ENCODE measurements at places on chromosomes 5 and 9.

DNA sequence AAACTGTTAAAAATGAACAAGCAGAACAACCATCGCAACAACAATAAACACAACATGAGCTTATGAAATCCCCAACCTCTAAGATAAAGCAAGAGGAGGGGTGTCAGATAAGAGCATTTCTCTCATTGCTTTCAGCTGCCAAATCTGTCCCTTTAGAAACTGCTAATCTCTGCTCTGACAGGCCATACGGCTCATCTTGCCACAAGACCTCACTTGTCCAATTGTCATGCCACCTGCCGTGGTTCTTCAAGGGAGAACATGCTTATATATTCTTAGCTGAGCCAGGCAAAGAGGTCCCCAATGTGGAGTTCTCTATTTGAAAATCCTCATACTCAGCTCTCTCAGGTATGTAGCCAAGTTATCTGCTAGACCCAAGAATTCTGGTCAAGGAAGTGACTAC, 405.0 kb upstream of the TNC start:
- no peak for DNase-seq

DNA sequence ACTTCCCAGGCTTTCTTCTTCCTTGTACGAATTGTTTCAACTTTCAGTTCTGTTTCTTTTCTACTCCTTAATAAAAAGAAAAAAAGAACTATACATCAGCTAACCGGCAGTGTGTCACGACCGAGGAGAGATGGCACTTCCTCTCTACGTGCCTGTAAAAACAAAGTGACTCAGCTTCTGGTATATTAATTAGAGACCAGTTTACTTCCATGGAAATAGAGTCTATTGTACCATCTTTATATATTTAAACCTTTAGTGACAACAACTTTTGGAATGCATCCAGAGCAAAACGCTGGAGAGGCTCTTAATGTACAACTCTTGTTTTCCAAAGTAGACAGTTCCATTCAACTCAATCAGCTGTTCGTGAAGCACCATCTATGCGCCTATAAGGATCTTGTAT, 94.5 kb upstream of the LIFR start:
- DNase-seq, result peak; percentile 61

GRCh38 chr5:163509291-163509951, 4.0 kb downstream of the MAT2B start:
- peak; percentile 65 for DNase-seq

DNA sequence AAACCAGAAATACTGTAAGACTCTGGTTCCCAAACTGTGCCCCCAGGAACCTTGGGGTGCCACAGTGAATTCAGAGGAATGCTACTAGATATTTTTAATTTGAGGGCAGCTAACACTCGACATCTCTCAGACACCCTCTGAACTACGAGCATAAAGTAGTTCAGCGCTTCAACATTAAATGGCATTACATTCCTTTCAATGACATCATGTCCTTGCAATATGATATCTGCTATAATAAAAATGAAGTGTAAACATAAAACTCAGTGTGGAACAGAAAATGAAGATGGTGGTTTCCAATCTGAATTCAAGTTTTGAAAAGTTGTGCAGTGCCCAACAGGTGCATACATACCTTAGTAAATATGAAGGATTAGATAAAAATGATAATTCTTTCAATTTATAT, 116.1 kb downstream of the LPAR1 start:
- DNase-seq, result peak; percentile 57

DNA sequence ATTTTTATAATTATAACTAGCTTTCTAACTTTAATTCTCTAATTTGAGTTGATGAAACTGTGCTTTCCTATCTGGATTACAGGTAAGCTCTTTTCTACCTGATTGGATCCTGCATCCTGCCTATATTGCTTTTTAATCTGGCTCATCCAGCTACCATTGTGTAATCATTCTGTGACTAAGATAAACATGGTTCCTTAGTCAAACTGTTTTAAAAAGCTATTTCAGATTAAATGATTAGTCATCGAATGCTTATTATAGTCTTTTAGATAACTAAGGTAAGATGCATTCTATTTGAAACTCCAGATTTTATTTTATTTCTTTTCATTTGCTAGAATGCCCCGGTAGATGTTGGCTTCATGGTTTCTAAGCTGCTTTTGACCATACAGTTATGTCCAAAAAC, 50.7 kb downstream of the ICE1 start:
- DNase-seq, result no peak

DNA sequence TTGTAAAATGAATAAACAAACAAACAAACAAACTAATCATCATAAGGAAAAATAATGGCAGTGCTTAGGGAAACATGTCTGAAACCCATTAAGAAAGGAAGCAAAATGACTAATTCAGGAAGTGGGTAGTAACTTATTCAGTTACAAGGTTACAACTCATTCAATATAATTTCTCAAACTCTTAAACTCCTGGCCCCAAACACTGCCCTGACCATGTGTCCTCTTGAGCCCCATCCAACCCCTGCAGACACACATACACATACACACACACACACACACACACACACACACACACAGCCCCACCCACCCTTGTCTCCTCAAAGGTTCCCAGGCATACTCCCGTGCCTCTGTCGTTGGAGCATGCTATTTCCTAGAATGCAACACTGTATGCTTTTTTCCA, 193.9 kb downstream of the SEC61B start:
- peak; percentile 42 for DNase-seq

DNA sequence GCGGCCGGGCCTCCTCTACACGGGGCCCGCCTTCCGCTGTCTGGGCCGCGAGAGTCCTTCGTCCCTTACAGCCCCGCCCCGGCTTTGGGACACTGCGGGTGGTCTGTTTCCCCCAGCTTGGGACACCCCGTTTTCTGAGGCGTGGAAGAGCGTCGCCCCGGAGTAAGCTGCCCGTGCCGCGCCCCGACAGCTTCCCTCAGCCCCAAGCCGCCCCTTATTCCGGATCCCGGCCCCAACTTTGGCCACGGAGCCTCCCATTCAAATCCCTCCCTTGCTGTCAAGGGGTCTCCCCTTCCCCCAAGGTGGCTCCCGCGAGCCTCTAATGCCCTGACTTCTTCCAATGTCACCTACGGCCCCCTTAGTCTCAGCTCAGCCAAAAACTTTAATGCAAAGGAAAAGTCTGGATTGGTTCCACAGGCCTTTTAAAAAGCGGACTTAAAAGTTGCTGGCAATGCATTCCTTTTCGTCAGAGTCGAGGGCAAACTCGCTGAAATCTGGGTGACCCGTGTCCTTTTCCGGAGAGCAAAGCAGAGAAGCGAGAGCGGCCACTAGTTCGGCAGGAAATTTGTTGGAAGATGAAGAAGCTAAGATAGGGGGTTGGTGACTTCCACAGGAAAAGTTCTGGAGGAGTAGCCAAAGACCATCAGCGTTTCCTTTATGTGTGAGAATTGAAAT, 19.8 kb downstream of the EXOSC2 start:
- no peak for DNase-seq

- DNase-seq, result no peak
Measured at GRCh38 chr5:66232706-66233445, 88.8 kb downstream of the SREK1 start.

DNA sequence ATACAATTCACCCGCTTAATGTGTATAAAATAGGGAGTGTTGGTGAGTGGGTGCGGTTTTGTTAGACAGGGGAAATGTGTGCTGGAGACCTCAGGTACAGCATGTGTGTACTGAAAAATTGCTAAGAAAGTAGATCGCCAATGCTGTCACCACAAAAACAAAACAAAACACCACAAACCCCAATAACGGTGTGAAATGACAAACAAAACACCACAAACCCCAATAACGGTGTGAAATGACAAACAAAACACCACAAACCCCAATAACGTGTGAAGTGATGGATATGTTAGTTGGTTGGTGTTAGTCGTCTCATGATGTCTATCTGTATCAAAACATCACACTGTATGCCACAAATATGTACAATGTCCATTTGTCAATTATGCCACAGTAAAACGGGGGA, 14.2 kb upstream of the GFPT2 start:
- DNase-seq, result no peak

DNA sequence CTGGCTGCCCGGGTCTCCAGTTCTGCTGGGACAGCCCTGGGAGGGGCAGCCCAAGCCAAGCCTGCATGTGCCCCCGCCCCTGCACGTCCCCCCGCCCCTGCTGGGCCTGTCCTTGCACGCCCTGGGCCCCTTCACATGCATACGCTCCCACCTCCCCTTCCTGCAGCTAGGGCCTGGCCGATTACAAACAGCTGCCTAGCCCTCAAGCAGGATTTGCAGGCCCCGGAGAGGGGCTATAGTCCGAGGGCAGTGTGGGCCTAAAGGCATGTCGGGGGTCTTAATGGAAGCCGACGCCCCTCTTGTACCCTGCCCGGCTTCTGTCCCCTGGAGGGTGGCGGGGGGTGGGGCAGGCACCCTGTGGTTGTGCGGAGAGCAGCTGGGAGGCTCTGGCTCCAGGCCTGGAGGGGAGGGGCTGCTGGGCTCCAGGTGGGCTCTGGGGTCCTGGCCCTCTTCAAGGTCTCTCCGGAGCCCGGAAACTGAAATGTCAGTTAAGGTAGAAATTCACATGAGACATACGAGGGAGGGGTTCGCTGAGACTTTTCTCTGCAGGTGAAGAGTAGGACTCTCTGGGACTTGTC, 16.9 kb downstream of the COL5A1 start:
- DNase-seq, result no peak

- DNase-seq, result peak; percentile 80
Measured at GRCh38 chr5:56564541-56565282, 250.6 kb upstream of the MAP3K1 start.

DNA sequence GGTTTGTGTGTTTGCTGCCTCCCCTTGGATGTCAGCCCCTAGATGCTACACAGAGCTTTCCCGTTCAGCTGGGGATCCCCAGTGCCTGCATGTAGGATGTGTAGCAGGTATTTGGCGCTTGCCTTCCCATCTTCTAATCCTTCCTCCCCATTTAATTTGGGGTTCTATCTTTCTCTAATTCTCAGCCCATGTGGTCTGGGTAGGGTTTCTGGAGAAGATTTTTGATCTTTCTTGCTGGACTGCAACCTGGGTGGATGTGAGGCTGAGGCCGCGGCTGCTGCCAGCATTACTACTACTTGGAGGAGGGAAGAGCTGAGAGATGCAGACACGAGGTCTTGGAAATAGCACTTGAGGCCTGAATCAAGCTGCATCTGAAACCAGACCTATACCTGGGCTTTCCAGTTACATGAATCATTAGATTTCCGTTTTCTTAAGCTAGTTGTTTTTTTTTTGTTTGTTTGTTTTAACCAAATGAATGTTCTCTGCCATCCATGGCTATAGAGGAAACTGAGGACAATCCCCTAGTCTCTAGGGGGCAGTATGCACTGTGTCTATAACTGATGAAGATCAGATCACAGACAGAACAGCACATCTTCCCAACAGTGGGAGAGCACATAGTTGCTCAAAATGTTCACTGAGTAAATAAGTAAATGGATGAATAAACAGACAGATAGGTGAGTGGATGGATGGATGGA, 178.6 kb downstream of the FGF18 start:
- no peak for DNase-seq

GRCh38 chr5:96432216-96433065, 607 bp downstream of the PCSK1 start:
- peak; percentile 17 for DNase-seq

- DNase-seq, result no peak
Measured at GRCh38 chr9:134595014-134595413, 46.6 kb upstream of the COL5A1 start.

DNA sequence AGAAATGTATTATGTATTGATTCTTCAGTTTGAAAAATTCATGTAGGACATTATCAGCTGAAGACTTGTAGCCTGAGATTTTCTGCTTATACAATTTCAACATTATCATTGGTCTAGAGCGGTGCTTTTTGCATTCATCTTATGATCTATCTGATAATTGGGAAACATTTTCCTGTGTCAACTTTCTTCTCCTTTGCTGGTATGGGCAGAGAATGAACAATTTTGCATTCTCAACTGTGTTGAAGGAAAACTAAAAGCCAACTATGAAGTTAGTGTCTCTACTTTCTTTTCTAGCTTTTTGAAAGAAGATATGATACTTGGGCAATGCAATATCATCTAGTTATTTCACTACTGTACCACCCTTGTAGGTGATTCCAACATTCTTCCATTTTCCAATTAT, 10.3 kb downstream of the ZFR start:
- DNase-seq, result no peak

- no peak for DNase-seq
Measured at GRCh38 chr5:159531554-159532105, 201.3 kb upstream of the IL12B start.

DNA sequence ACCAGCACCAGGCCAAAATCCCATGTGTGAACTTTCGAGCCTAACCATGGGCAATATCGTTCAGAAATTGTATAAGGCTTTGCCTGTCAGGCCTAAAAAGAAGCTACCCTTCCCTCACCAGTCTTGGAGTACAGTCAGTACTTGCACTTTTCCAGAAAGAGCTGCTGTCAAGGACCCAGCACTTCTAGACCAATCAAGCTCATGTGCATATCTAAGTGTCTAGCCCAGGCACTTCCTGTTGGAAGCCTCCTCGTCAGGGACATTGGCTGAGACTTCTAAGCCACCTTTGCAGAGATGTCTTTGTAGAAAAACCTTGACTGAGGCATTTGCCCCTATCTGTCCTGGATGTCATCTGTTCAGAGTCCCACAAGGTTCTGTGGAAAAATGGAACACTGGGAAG, 1930.5 kb downstream of the EFNA5 start:
- DNase-seq, result no peak

GRCh38 chr9:80072451-80072850, 500.7 kb downstream of the TLE4 start:
- no peak for DNase-seq

DNA sequence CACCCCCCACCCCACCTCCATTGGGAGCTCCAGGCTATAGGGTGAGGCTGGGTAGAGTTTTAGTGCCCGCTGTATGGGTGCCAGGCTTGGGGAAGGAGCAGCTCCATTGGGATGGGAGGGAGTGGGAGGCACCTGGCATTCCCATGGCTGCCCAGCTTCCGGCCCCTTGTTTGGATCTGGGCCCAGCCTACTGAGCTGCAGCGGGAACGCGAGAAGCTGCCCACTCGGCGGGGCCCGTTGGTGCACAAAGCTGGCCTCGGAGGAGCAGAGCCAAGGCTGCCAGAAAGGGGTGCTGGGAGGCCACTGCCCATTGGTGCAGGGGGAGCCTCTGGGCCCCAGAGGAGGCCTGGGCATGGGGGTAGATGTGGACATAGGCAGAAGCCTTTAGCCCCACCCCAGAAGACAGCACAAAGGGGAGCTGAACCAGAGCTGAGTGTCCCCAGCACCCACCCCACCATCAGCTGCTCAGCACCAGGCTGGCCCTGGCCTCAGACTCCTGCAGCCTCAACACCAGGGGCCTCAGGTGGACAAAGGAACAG, 4.4 kb downstream of the LCN9 start:
- DNase-seq, result no peak

DNA sequence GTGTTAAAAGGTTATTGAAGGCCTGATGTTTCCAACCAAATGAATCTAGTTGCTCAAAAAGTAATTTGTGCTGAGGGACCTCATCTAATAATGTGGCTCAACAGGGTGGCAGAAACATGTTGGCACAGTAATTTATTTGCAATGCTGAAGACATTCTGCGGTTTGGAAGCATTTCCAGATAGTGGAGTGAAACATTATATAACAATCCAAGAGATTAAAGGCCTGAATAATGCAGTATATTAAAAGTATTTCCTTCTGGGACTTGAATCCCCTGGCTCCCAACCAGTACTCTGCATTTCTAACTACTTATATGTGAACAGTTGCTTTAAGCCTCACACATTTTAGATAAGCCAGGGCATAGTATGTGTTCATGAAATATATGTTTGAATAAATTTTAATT, 25.9 kb upstream of the ALDH1A1 start:
- DNase-seq, result peak; percentile 46

Data from fibroblast of skin of right quadriceps (primary cell).